T-helper 2 cell treated with Interferon-gamma antibody and Interleukin-4, amounts not matched to agents 5 μg/mL and 100 μg/mL, for 36 hours (primary cell): ENCODE measurements at places on chromosomes 5 and 9.
A peak's percentile ranks its signal among the peaks of the same experiment; 100 is the strongest.

DNA sequence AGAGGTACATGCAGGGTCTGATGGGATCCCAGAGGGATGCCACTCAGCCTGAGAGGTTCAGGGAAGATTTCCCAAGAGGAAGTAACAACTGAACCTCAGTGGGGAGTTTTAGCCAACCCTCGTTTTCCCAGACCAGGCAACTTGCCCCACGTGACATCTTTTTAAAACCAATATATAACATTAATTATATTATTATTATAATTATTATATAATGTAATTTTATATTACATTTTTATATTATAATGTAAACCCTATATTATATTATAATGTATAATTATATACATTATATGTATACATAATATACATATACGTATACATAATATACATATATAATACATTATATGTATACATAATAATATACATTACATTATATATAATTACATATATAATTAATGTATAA lies 62.8 kb upstream of the WWC1 start:
- DNase-seq = no peak

GRCh38 chr5:129410488-129410887 lies 49.6 kb upstream of the ADAMTS19 start:
- DNase-seq = no peak

DNA sequence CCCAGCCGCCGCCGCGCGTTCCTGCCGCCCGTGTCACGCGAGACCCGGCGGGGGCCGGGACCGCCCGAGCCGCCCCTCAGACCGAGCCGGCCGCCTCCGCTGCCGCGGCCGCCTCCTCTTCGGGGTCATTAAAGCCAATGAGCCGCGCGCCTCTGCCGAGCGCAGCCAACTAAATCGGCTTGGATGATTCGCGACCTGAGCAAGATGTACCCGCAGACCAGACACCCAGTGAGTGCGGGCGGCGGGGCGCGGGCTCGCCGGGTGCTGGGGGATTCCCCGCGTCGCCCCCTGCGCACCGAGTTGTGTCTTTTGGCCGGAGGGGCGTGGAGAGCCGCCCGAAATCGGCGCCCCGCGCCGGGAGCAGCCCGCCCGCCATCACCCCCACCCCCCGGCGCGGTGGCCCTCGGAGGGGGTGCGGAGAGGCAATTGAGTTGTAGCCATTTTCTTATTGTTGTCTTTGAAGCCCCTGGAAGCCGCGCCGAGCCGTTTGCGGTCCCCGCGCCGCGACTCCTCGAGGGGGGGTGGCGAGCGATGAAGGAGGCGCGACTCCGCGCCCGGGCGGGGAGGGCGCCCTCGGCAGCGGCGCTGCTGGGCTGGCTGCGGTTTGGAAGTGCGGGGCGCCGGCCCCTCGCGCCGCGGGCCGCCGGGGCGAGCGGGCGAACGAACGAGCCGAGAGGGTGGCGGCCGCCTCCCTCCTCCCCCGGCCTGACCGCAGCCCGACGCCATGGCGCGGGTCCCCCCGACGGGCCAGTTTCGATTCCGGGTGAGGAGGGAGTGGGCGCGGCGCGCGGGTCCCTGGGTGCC lies 1.0 kb downstream of the TLE4 start:
- peak; percentile 61 for DNase-seq

- DNase-seq = no peak
These were observed 21.4 kb downstream of the ALDH1A1 start for GRCh38 chr9:72931437-72931836.

- no peak for DNase-seq
These were observed 303.8 kb upstream of the IRX4 start for GRCh38 chr5:2186472-2187015.

- DNase-seq = no peak
These were observed 1587.7 kb upstream of the NUDT12 start for GRCh38 chr5:105150323-105150722.

DNA sequence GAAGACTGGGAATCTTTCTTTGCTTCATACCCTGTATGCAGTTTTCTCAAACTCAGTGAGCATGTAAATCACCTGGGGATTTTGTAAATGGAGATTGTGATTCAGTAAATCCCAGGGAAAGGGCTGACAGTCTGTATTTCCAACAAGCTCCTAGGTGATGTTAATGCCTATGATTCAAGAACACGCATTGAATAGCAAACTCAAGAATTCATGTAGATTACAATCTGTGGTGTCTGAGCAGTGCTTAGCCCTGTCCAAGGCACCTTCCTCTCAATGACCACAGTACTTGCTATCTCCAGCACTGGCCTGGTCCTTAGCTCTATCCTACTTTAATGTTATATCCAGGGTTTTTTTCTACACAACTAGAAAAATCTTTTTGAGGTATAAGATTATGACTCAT lies 721.4 kb upstream of the MEF2C start:
- no peak for DNase-seq

DNA sequence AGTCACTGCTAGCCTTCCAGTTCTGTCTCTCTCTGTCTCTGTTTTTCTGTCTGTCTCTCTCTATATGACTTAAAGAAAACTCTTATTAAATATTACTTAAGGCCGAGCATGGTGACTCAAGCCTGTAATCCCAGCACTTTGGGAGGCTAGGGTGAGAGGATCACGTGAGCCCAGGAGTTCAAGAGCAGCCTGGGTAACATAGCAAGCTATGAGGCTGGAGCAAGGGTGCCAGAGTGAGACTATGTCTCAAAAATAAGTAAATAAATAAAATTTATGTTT lies 1.7 kb upstream of the GBGT1 start:
- DNase-seq = no peak

DNA sequence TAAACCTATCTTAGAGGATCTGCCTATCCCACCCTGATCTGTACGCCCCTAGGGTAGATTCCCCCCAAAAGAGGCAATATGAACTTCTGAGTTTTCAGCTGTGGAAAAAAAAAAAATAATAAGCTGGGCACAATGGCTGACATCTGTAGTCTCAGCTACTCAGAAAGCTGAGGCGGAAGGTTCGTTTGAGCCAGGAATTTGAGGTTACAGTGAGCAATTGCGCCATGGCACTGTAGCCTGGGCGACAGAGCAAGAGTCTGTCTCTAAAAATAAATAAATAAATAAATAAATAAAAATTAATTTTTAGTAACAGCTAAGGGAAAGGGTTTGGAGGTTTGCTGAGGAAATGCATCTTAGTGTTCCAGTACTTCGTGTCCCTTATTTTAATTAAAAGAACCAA lies 21.1 kb upstream of the SLC28A3 start:
- no peak for DNase-seq

DNA sequence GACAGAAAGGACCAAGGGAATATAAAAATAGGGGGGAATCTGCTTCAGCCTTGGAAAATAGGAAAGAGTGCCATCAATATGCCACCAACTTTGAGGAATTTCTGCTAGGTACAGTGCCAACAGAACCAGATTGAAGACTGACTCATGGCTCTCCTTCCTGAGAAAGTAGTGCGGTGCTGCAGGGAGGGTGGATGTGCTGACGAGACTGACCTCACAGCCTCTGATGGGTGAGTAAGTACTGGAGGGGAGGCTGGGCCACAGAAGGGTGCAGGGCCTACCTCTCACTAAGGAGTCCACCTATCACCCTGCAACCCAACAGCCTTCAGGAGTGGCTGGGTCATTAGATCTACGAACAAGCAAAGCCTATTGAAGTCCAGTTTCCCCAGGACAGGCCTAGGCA lies 187.6 kb downstream of the GABBR2 start:
- no peak for DNase-seq

DNA sequence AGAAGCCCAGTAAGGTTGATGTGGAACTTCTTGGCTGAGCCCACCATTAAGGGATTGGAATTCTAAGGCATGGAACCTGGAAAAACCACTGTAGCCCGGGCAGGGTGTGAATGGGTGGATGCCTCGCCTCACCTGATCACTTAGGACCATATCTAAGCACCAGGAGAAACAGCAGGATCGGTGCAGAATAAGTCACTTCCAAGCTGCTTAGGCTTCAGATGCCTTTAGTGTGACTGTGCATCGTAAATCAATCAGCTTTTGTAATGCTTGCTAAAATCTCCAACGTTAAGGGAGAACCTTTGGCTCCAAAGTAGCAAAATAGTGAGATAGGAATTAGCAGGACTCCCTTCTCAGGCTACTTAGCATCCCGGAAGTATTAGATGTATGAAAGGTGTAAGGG lies 103.9 kb upstream of the MEGF10 start:
- DNase-seq = no peak

GRCh38 chr9:94826644-94827410 lies 100.3 kb downstream of the AOPEP start:
- DNase-seq = no peak

DNA sequence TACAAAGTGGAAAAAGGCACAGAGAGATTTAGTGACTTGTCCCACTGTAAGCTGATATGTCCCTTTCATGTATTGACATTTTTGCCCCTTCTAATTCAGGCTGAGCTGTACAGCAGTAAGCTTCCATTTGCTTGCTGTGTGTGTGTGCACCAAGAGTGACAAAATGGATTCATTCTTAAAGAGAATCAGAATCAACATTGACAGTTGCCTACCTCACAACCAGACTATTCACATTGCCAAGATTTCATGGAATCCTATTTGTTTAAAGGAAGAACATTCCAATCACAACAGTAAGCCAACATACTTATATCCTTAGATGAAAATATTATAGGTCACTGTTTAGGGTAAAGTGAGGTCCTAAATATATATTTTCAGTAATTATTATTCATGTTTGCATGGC lies 102.6 kb downstream of the TMEM232 start:
- no peak for DNase-seq

- DNase-seq = no peak
These were observed 40.4 kb upstream of the GADD45G start for GRCh38 chr9:89564346-89564878.

DNA sequence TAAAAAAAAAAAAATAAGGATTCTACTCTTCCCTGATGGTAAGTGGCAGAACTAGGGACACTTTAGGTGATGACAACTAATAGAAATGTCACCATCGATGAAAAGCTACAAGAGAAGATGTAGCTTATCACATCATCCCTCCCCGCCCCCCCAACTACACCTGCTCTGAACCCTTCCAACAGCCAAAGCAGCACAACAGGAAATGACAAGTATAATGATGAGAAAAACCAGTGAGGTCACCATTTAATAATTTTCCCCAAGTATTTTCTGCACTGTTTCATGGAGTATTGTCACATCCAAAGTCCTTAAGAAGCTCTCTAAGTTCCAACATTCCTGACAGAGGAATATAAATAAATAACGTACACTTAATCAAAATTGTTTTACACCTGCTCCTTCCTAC lies 221.4 kb downstream of the EFNA5 start:
- DNase-seq = no peak

DNA sequence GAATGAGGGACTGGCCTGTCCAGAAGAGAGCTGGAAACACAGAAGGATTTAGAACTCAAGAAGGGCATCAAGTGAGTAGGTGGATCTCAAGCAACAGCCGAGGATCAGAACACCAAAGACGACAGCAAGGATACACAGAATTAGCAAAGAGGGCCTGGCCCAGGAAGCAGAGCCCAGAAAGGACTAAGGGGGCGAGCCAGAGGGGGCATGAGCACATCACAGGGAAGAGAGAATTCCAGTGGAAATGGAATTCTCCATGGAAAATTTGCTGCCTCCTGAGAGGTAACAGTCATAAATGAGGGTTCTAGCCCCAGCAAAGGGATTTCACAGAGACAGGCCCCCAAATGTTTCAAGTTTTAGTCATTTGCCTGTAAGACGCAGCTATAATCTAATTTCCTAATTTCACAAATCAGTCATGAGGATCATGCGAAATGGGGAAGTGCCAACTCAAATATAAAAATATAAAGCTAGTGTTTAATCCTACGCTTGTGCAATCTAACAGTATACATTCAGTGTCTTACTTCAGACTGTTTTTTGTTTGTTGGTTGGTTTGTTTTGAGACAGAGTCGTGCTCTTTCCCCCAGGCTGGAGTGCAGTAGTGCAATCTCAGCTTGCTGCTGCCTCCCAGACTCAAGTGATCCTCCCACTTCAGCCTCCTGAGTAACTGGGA lies 46.7 kb downstream of the FNBP1 start:
- no peak for DNase-seq

- DNase-seq = no peak
These were observed 2.7 kb downstream of the DAB2 start for GRCh38 chr5:39422036-39422606.

GRCh38 chr9:105435453-105435852 lies 12.4 kb upstream of the FSD1L start:
- DNase-seq = no peak
